ENCODE measurements at places on chromosomes 7 and 10.

GRCh38 chr10:57624066-57624465, 643.6 kb downstream of the IPMK start:
- DNase-seq = no peak

GRCh38 chr7:97270280-97270679, 152.8 kb downstream of the SDHAF3 start:
- no peak for DNase-seq

DNA sequence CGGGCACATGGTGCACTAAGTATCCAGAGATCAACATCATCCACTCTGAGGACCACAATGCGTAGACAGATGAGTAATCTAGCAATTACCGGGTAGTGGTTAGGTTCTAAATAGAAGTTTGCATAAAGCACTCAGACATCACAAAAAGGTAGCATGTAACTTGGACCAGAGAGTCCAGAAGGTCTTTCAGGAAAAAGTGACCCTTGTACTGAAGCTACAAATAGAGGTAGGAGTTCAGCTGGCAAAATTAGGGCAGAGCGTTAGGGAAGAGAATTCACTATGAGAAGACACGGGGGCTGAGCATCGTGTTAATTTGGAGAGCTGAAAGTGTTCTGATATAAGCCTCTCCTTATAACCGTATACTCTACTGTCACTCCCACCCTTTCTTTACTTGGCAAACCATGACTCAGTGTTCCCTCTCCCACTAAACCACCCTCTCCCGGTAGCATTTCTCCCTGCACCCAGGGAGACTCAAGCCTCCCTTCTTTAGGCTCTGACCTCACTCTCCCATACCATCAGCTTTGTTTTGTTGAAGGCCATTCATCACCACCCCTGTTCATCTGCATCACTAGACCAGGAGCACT, 222.2 kb upstream of the FZD1 start:
- no peak for DNase-seq

GRCh38 chr7:33904681-33905388, 504 bp upstream of the BMPER start:
- DNase-seq = no peak

- DNase-seq = no peak
Observed at GRCh38 chr10:79203833-79204232, 135.1 kb downstream of the ZMIZ1 start.

DNA sequence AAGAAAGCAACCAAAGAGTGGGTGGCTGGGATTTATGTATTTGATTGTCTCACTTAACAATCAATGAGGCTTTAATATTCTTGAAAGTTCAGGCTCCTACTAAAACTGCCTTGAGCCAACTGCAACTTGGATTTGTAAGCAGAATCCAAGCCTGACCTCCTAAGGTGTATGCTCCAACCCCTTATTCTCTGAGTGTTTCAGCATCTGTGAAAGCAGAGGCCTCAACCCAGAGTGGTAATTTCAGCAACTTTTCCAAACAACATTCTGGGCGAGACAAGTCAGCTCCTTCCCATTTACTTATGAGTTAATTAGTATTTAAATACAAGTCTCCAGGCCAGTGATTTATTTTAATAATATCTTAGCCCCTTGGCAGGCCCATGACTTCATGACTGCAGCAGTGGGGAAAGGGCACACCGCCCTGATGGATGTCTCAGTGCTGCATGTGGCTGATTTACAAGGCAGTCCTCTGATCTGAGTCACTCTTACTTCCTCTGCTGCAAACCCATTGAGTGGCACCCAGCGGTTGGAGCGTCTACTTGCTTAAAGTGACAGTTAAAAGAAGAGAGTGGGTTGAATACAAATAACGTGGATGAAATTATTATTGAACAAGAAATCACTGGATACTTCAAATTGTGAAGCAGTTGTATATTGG, 209.1 kb downstream of the TRIL start:
- no peak for DNase-seq

- DNase-seq = no peak
Observed at GRCh38 chr7:7862393-7862792, 106.2 kb upstream of the GLCCI1 start.

Data from stimulated activated CD8-positive, alpha-beta memory T cell treated with anti-CD3 and anti-CD28 coated beads, Interleukin-4, amount 100 ng/mL, for 1 hour (primary cell).